H9 (cell line): ENCODE measurements at places on chromosomes 1 and 21.
A peak's percentile ranks its signal among the peaks of the same experiment; 100 is the strongest.

DNA sequence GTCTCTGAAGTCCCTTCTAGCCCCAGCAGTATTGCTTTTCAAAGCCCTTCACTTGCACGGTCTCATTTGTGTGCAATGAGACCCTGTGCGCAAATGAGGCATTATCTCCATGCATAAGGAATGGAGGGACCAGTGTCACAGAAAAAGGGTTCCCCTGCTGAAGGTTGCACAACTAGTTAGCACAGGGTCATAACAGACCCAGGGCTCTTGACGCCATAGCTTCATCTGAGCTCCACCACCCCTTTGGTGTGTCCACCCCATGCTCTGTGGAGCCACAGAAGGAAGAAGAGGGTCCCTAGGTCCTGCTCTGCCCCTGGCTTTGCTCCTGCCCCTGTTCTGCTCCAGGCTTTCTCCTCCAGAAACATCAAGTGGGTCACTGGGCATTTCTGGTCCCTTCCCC lies 12.6 kb downstream of the SH2D2A start:
- no peaks in the 10 kb centered on the region; the same call in 1 of the 2 replicates for H3K27me3 ChIP-seq
- H3K4me3 ChIP-seq = no peak overlapping the region
- peaks cover 3% of the 10 kb centered on the region; the same call in 2 of the 3 replicates for H3K36me3 ChIP-seq
- no peaks in the 10 kb centered on the region for H3K4me1 ChIP-seq
- no peak for DNase-seq
- no peak overlapping the region for H3K27ac ChIP-seq

GRCh38 chr1:31775210-31775999 lies 11.3 kb upstream of the ADGRB2 start:
- no peaks in the 10 kb centered on the region for H3K36me3 ChIP-seq
- 0 out of 2 replicates have a peak, but pooled peaks cover 2% of the 10 kb centered on the region for H3K4me1 ChIP-seq
- no peak overlapping the region for H3K27ac ChIP-seq
- DNase-seq = no peak
- no peak overlapping the region for H3K4me3 ChIP-seq

DNA sequence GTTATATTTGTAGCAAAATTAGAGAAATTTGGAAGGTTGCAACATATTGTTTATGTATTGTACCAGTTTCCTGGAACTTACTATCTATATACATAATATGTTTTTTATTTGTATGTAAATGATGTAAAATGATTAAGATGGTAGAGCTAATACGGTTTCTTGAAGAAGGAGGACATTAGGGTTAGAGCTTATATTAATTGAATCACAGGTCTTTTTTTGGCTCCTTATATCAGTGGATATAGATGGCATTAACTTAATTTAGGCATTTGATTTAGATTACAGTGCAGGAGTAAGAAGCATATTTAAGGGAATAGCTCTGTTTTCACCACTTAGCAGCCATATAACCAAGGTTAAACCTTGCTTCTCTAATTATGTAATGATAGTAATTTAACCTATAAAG lies 357.7 kb downstream of the USP25 start:
- no peaks in the 10 kb centered on the region for H3K36me3 ChIP-seq
- no peaks in the 10 kb centered on the region for H3K4me1 ChIP-seq
- H3K27ac ChIP-seq = no peak overlapping the region
- no peak for DNase-seq
- H3K27me3 ChIP-seq = no peaks in the 10 kb centered on the region
- no peak overlapping the region for H3K4me3 ChIP-seq

- DNase-seq = no peak
- no peaks in the 10 kb centered on the region for H3K27me3 ChIP-seq
- H3K36me3 ChIP-seq = peaks cover 40% of the 10 kb centered on the region
- no peak overlapping the region for H3K4me3 ChIP-seq
These were observed 17.5 kb downstream of the RNF2 start for GRCh38 chr1:185062710-185063370.

- no peaks in the 10 kb centered on the region for H3K27me3 ChIP-seq
- peaks cover 35% of the 10 kb centered on the region for H3K36me3 ChIP-seq
- no peak overlapping the region for H3K27ac ChIP-seq
- peak; percentile 42 for DNase-seq
- peak overlapping the region; percentile 96 for H3K4me3 ChIP-seq
- H3K4me1 ChIP-seq = no peaks in the 10 kb centered on the region
These were observed 610 bp downstream of the WDR26 start for GRCh38 chr1:224433701-224434672.

GRCh38 chr21:30625449-30626165 lies 5.2 kb downstream of the KRTAP20-4 start:
- H3K27me3 ChIP-seq = no peaks in the 10 kb centered on the region
- H3K36me3 ChIP-seq = peaks cover 6% of the 10 kb centered on the region
- H3K4me1 ChIP-seq = 0 out of 2 replicates have a peak, but pooled peaks cover 3% of the 10 kb centered on the region
- no peak overlapping the region for H3K27ac ChIP-seq

GRCh38 chr1:238409932-238410331 lies 519.2 kb upstream of the ZP4 start:
- H3K27me3 ChIP-seq = no peaks in the 10 kb centered on the region
- no peak overlapping the region for H3K4me3 ChIP-seq
- no peak for DNase-seq
- H3K4me1 ChIP-seq = no peaks in the 10 kb centered on the region
- no peak overlapping the region for H3K27ac ChIP-seq

GRCh38 chr1:54835970-54836369 lies 34.8 kb upstream of the TTC22 start:
- no peaks in the 10 kb centered on the region for H3K27me3 ChIP-seq
- no peak for DNase-seq
- no peak overlapping the region for H3K27ac ChIP-seq
- no peaks in the 10 kb centered on the region for H3K4me1 ChIP-seq
- no peak overlapping the region for H3K4me3 ChIP-seq

- H3K36me3 ChIP-seq = no peaks in the 10 kb centered on the region
- no peak overlapping the region for H3K27ac ChIP-seq
- no peak for DNase-seq
- no peaks in the 10 kb centered on the region; the same call in 1 of the 2 replicates for H3K4me1 ChIP-seq
- no peak overlapping the region for H3K4me3 ChIP-seq
These were observed 869.8 kb downstream of the TTLL7 start for GRCh38 chr1:83129107-83129506.

GRCh38 chr1:172447641-172448040 lies 3.8 kb upstream of the PIGC start:
- no peak for DNase-seq
- no peak overlapping the region for H3K4me3 ChIP-seq
- no peak overlapping the region for H3K27ac ChIP-seq
- H3K4me1 ChIP-seq = no peaks in the 10 kb centered on the region; the same call in 1 of the 2 replicates
- H3K36me3 ChIP-seq = no peaks in the 10 kb centered on the region; the same call in 1 of the 2 replicates
- H3K27me3 ChIP-seq = no peaks in the 10 kb centered on the region

- no peaks in the 10 kb centered on the region for H3K27me3 ChIP-seq
- H3K27ac ChIP-seq = no peak overlapping the region
- H3K4me3 ChIP-seq = no peak overlapping the region
- peak; percentile 52 for DNase-seq
These were observed 75.0 kb upstream of the COX20 start for GRCh38 chr1:244760471-244760870.

DNA sequence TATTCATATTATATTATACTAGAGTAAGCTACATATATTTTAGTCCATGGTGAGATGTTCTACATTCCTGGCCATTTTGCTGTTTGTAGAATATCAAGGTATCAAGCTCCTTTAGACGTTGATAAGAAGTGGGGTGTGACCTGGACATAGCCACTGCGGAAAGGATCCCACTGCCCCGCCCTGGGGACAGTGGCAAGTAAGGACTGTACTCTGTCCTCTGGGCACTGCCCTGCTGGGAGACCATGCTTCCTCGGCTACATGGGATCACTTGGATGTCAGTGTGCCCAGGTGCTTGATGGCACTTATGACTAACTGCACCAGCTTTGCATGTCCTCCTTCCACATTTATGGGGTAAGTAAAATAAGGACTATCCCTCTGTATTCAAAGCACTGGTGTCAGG lies 46.3 kb upstream of the NTPCR start:
- H3K4me3 ChIP-seq = no peak overlapping the region
- no peaks in the 10 kb centered on the region for H3K27me3 ChIP-seq
- no peak overlapping the region for H3K27ac ChIP-seq
- DNase-seq = no peak
- peaks cover 2% of the 10 kb centered on the region; the same call in 1 of the 2 replicates for H3K4me1 ChIP-seq
- H3K36me3 ChIP-seq = no peaks in the 10 kb centered on the region

- H3K36me3 ChIP-seq = no peaks in the 10 kb centered on the region
- peaks cover 8% of the 10 kb centered on the region; the same call in 1 of the 2 replicates for H3K4me1 ChIP-seq
- H3K27me3 ChIP-seq = no peaks in the 10 kb centered on the region
- DNase-seq = no peak
- no peak overlapping the region for H3K4me3 ChIP-seq
These were observed 9.9 kb downstream of the SEC16B start for GRCh38 chr1:177959811-177960515.

- H3K36me3 ChIP-seq = no peaks in the 10 kb centered on the region
- no peak for DNase-seq
- no peaks in the 10 kb centered on the region for H3K27me3 ChIP-seq
- H3K4me1 ChIP-seq = 0 out of 2 replicates have a peak, but pooled peaks cover under 1% of the 10 kb centered on the region
- no peak overlapping the region for H3K27ac ChIP-seq
- no peak overlapping the region for H3K4me3 ChIP-seq
These were observed 7.7 kb upstream of the GJA5 start for GRCh38 chr1:147768101-147768500.
